ENCODE measurements at places on chromosomes 3 and 15.

DNA sequence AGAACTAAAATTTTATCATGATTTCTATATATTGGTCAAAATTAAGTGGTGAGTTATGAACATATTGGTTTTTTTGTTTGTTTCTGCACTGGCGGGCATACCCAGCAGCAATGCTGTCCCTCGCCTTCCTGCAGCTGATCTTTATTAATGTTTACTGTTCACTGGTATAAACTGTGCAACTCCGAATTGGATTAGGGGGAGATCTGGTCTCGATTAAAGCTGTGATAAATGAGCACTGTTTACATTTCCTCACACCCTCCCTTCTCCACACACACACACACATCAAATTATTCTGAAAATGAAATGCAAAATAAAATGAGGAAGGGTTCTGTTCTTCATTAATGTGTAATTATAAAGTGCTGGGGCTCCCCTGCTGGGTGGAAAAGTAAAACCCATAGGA lies 48.5 kb upstream of the DAZL start:
- DNase-seq, result no peak

GRCh38 chr15:39944726-39945125 lies 10.8 kb downstream of the EIF2AK4 start:
- no peak for DNase-seq

DNA sequence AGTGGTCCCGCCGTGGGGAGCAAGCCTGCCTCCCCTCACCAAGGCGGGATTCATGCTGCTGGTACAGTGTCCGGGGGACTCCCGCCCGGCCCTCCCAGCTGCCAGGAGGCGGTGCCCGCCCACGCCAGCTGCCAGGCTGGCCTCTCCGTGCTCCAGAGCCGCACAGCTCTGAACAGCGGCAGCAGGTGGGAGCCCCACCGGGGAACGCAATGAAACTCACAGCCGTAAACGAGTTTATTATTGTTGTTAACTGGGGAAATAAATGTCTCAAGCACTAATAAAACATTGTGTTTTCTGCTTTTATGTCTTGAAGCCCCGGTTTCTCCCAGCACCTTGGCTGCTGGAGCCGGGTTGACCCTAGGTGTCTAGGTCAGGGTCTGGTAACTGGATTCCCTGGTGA lies 317.7 kb upstream of the TLE3 start:
- no peak for DNase-seq

GRCh38 chr15:90458061-90458460 lies 70.0 kb downstream of the IQGAP1 start:
- no peak for DNase-seq
